ENCODE measurements at places on chromosomes 2 and 18.

DNA sequence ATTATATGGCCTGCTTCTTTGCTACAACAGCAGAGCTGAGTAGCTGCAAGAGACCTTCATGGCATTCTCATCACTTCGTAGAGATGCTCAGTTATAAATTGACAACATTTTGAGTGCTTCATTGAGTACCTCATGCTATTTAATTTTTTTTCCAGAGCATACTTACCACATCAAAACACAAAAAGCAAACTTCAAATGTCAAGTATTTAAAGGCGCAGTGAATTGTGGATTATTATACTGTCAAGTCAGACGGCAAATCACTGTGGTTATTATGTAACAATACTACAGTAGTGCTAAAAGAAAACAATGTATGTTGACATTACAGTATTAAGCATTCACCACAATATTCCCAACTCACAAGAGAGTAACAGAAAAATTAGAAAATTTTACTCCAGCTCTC, 12.5 kb downstream of the ZC3H8 start:
- DNase-seq, result no peak

DNA sequence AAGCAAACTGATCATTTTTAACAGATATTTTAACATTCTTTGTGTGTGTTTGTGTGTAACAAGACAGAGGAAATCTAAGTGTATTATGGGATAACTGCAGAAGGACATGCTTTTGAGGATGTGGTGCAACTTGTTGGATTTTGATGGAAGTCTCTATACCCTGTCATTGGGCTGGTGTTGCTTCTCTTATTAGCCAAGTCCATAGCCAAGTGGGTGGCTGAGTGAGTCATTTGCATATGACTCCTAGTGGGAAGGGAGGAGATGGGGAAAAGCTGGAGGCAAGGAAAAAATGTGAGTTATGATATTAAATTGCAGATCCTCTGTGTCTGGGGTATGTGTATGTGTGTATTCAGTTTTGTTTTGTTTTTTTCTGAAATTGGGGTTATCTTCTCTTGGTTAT, 879.9 kb downstream of the DCC start:
- no peak for DNase-seq

DNA sequence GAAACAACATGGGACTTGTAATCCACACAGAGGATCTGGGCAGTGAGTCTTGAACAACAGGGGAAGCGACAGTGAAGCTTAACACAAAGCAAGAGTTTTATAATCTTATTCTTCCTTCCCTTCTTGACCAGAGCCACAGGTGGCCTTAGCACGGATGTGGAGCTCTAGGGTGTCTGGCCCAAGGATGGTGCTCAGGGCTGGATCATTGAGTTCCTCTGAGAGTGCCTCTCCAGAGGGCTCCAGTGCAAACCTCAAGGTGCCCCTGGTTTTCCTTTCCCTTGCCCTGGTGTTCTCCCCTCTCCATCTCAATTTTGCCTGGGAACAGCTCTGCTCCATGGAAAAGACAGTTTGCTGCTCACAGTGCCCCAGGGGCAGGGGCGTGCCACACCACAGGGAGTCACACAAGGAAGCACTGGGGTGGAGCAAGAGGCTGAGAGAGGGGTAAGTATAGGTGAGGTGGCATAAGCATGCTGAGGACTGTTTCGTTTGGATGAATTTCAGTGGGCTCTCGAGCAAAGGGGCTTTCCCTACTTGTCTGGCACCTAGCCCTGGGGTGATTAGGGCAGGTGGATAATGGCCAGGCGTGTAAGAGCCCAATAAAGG, 88.6 kb upstream of the B3GNT7 start:
- no peak for DNase-seq

DNA sequence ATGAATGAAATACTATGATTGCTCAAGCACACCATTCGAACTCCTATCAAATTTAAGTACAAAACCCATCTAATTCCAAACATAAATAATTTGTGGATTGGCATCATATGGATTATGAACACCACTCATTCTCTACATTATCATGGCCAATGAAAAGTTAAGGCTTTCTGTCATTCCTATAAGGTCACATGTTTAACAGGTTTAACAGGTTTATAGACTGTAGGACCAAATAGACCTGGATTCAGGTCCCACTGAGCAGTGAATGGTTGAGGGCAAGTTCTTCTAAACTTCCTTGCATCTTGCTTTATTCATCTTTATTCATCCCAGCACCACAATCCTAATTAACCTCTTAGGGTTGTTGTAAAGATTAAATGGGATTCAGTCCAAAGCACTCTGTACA, 33.4 kb downstream of the FBXO36 start:
- DNase-seq, result no peak

DNA sequence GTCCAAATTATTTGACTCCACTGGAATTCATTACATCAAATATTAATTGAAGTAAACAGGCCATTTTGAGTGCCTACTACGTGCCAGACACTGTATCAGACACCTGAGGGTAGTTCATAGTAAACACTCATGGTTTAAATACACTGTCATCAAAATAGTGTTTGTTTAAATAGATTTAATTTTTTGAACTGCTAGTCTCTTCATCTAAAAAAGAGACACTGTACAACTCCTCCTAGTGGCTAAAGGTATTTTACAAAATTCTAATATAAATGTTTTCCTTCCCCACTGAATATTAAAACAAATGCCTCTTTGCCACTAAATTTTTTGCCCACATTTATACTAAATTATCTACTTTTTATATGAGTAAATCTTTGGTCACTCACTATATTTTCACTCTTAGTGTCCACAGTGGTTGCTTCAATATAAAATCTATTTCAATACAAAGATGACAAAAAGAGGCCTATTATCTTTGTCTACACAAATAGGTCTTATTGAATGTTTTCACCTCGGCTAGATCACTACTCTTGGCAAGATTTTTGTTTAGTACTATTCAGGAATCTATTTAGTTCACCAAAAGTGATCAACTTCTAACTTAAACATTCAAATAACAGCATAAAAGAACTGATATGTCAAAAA, 122.1 kb downstream of the TMEM247 start:
- no peak for DNase-seq

DNA sequence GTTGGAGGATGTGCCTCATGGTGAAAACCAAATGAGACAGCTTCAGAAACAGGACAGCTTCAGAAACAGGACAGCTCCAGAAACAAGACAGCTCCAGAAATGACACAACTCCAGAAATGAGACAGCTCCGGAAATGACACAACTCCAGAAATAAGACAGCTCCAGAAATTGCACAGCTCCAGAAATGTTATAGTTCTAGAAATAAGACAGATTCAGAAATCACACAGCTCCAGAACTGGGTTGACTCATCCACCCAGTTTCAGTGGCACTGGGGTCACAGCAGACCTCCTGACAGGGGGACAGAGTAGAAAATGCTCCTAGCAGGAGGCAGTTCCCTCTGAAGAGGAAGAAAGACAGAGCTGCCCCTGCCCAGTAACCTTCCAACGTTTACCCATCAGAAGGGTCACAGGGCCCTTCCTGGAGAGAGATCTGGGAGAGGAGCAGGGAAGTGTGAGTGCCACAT, 26.9 kb upstream of the COL6A3 start:
- DNase-seq, result no peak

DNA sequence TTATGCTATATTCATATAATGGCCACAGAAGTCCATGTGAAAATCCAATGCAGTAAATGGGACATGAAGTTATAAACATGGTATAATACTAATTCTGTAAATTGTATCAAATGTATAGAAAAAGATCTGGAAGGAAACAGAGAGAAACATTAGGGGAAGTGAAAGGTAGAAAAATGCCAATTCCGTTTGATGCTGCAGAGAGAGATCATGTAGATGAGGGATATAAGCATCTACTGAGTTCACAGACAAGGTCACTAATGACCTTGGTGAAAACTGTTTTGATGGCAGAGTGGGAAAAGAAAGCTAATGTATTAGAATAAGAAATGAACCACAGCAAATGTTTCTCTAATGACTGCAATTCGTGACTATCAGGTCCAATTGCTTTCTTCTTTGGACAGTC, 56.0 kb downstream of the BARD1 start:
- DNase-seq, result no peak

- DNase-seq, result no peak
These were observed 60.8 kb downstream of the MBP start for GRCh38 chr18:77071711-77072292.

DNA sequence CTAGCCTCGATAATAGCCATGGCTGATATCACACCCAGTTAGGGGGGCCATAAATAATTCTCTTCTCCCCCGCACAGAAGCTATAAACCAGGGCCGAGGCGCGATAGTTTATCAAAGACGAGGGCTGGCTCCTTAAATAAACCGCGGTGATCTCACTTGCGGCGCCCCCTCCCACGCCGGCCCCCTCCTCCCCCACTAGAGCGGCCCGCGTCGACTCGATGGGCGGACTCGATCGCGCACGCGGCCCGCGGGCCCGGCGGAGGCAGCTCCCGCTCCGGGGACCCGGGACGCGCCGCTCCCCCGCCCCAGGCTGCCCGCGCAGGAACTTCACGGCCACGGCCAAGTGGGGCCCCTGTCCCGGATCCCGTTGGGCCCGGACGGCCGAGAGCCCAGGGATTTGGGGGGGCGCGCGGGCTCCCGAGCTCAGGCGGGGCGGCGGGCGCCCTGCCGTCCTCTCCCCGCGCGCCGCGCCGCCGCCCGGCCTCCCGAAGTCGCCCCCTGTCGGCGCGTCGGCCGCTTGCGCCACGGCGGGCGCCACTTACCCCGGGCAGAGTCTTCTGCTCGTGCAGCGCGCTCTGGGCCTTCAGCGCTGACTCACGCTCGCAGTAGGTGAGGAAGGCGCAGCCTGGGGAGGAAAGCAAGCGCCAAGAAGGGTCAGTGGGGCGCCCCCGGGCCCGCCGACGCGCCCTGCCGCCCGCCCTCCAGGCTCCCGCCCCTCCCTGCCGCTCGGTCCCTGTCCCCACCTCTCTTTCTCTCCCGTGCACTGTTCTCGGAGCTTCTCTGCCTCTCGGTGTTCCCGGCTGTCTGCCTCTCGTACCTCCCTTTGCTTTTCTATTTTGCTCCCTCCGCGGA, 80.4 kb downstream of the CELF4 start:
- no peak for DNase-seq

- DNase-seq, result no peak
These were observed 23.3 kb downstream of the AOX1 start for GRCh38 chr2:200609028-200609614.

DNA sequence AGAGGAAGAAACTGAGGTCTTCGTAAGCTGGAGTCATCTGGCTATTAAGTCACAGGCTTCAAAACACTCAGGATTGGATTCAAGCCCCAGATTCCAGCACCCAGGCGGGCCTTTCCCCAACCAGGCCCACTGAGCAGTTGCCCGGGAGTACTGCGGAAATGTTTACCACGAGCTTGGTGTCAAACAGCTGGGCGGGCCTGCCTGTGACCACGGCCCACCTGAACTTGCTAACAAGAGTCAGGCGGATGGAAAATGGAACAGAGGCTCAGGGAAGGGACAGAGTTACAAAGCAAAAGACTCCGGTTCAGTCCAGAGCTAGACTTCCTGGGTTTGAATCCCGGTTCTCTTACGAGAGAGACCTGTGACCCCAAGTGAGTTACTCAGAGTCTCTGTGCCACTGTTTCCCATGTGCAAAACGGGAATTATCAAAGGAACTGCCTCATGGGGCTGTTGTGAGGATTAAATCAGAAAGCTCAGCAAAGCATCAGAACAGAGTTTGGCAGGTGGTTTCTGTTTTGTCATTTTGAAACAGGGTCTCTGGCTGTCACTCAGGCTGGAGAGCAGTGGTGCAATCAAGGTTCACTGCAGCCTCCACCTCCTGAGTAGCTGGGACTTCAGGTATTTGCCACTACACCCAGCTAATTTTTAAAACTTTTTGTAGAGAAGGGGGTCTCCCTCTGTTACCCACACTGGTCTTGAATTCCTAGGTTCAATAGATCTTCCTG, 49.0 kb upstream of the TFCP2L1 start:
- DNase-seq, result no peak

DNA sequence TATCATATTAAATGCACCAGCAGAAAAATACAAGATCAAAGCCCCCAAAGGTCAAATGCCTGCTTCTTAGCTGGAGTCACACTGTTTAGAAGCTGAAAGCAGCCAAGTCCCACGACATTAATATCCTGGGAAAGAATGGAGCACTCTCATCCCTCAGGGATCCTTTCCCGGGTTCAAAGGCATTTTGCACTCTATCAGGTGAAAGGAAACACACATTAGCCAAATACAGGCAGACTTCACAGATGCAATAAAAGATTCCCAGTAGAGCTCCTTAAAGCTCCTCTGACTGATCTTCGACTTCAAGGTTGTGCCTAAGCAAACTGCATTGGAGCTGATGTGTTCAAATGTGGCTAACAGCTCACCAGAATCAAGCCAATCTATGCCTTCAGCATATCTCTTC, 158.4 kb downstream of the RNF152 start:
- DNase-seq, result no peak

GRCh38 chr18:72041313-72042032, 502.7 kb downstream of the CBLN2 start:
- no peak for DNase-seq

All from stimulated activated CD4-positive, alpha-beta T cell treated with anti-CD3 and anti-CD28 coated beads, Interleukin-1b, Interleukin-23, amount 100 ng/mL, for 1 hour (primary cell).